AG08396 (cell line): ENCODE measurements at places on chromosomes 3 and 15.

DNA sequence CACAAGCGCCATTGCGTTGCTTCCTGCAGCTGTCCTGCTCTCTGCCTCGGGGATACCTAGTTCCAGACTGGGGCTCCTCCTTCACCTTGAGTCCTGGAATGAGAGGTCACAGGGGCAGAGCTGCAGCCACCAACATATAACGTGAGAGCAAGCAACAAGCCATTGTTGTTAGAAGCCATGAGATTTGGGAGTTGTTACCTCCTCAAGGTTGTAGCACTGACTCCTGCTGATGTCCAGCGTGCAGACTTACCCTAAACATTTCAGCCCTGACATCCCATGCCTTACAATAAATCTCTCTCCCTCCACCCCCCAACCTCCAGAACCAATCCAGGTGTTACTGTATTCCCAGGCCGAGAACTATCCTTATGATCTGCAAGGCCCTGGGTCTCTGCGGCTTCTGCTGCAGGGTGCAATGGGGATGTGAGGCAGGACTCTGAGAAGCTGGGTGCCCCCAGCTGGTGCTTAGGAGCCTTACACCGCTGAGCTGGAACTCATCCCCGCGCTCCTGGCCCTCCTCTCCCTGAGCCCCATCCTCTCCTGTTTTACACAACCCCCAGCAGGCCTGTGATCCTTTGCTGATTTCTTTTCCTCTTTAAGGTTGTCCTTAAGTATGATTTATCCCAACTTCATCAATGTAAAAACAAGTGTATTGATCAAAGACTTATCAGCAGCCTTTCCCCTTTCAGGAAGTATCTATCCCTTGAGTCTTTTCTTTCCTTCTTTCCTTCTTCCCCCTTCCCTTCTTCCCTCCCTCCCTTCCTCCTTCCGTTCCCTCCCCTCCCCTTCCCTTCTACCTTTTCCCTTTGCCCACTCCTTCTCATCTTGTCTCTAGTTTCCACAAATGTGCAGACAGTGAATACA is 84.2 kb upstream of the ABHD2 start:
- peak; percentile 72 for DNase-seq

DNA sequence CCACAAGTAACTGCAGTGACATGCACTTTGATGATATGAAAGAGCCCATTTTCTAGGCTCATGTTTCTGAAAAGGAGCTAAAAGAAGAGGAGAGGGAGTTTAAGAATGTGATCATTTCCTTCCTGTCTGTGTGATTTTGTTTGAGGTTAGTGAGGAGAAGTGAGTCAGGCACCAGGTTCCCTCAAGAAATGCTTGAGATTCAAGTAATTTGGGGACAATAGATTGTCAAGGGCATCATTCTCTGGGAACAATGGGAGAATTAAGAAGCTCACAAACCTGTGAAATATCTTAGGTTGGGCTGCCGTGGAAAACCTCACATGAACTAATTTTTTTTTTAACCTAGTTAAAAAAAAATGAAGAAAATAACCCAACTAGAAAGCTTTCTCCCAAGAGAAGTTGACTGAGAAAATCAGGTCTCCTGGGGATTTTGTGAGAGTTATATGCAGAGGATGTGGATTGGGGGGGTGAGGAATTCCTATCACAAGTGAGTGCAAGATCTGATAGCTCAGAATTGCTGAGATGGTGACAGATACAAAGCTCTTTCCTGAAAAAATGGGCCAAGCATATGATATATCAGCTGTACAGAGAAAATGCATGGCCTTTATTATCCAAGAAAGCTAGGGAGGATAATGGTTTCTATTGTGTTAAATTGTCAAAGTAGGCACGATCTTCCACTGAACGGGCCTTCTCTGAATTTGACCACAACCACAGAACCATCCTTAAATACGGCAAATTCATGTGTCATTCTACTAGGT is 203.3 kb downstream of the FEZF2 start:
- no peak for DNase-seq

DNA sequence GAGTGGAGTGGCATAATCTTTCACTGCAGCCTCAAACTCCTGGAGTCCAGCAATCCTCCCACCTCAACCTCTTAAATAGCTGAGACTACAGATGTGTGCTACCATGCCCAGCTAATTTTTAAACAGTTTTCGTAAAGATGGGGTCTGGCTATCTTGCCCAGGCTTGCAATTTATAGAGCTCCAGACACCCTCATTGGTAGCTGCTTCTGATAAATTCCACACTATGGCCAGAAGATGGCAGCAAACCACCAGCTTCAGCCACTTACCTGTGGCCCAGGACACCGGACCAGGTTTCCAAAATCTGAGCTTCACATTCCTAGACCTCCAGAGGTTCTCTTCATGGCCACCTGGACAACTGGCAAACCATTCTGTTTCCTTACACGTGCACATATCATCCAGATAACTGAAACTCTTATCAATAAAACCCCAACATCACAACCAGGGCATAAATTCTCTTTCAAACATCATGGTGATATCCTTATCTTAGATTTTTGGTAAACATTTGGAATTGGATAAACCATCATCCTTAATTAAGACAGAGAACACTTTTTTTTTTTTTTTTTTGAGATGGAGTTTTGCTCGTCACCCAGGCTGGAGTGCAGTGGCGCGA is 28.9 kb downstream of the FBXW12 start:
- peak; percentile 62 for DNase-seq

DNA sequence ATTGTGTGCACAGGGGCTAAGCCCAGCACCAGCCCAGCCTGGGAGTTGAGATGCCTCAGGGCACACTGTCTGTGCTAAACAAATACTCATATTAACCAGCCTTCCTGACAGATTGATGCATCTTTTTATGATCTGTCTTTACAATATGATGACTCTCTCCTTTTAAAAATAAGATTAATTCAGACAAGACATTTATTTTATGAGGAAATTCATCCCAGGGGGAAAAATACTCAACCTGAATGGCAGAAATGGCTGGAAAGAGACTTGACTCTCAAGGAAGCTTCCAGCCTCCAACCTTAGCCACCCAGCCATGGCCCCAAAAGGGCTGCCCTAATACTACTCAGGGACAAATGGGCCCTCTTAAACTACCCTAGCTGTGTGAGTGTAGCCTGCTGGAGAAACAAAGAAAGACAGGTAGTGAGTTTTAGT is 46.9 kb downstream of the NOX5 start:
- DNase-seq = no peak

DNA sequence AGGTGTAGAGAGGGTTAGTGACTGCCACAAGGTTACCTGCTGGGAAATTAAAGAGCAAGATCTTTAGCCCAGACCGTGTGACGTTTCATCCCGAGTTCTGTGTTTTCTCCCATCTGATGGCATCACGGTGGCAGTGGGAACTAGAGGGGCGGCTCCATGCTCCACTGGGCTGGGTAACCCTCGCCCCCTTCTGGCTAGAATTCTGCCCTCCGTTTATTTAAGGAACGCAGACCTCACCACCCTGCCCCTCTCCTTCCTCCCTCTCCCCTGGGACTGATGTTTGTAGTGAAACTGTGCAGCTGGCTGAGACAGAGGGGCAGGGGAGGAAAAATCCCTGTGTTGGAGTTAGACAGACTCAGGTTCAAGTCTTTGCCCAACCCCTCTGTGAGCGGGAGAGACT is 65.6 kb downstream of the ITGA11 start:
- no peak for DNase-seq

DNA sequence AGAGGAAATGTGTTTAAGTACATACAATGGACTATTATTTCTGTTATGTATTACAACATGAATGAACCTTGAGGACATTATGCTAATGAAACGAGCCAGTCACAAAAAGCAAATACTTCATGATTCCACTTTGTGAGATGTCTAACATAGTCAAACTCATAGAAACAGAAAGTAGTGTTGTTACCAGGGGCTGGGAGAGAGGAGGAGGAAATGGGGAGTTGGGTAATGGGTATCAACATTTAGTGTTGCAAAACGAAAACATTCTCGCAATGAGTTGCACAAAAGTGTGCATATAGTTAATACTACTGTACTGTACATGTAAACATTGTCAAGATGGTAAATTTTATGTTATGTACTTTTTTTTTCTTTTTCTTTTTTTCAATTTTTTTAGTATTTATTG is 194.3 kb downstream of the IL5RA start:
- DNase-seq = no peak

- DNase-seq = no peak
Observed at GRCh38 chr15:51936105-51936478, 35.5 kb downstream of the LEO1 start.

GRCh38 chr3:113628316-113628715 is 68.1 kb downstream of the USF3 start:
- no peak for DNase-seq

GRCh38 chr3:3618623-3619022 is 180.6 kb upstream of the LRRN1 start:
- no peak for DNase-seq

DNA sequence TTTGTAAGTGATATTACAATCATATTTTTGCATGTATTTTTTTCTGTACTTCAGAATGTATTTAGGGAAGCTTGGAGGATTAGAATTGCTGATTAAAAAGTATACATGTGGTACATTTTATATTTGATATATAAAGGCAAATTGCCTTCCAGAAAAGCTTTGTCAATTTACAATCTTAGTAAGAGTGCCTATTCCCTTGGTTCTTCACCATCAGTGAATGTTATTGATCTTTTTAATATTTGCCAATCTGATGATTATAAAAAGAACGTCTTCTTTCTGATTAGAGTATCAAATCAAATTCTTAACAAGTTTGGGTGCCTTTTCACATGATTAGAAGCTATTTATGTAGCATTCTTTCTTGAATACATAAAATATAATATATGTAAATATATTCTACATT is 9.1 kb downstream of the WDR49 start:
- no peak for DNase-seq

DNA sequence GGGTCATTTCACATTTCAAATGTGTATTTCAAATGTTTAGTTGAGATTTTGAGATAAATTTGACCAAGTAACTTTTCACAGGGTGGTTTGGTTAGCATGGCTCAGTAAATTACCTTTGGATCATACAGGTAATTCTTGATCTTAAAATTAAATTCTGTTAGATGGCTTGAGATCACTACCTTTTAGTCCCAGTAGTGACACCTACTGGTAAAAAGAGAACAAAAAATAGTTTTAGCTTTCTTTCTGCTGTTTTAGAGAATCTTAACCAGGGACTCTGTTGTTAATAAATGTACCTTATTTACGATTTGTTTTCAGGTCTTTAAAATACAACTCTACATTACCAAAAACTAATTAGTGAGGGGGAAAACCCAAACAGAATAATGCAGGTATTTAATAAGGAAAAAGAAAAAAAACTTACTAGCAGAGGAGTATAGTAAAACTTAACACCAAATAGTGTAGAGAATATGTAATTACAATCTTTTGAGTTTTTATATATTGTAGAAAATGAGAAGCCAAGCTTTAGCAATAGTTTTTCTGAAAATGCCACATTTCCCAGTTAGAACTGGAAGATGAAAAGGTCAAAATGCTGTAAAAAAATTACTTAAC is 620.3 kb upstream of the AGTR1 start:
- DNase-seq = peak; percentile 12

DNA sequence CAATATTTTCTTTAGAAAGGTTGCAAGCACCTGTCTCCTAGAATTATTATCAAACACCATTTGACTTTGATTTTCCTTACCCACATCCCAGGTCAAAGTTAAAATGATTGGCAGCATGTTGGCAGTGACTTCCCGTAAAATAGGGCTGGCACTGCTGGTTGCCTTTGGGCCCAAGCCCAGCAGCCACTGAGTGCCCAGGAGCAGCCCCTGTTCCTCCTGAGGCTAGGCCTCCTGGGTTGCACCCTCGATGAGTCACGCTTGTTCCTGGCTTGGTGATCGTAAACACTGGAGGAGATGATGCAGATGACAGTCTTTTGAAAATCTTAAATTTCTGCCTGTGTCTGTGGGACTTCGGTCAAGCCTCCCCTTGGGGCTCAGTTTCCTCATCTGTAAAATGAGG is 290.0 kb downstream of the TLE3 start:
- DNase-seq = no peak

DNA sequence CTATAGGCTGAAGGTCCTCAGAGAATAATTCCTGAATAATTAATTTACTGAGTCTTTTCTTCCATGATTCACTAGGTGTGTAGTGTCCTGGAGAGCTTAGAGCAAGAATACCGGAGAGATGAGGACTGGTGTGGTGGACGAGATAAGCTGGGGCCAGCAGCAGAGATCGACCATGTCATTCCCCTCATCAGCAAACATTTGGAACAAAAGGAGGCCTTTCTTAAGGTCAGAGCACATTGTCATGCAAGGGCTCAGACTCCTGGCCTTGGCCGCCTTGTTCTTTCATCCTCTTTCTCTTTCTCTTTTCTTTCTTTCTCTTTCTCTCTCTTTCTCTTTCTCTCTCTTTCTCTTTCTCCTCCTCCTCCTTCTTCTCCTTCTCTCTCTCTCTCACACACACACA is 291.4 kb upstream of the UMPS start:
- DNase-seq = no peak

- DNase-seq = peak; percentile 83
Observed at GRCh38 chr15:24954783-24955530, at the start of the genes SNRPN and SNURF. SNRPN (plus strand) TSS chr15:24954987; CDS start chr15:24974454, 19,467 bp downstream. SNURF (plus strand) TSS chr15:24954987; CDS start chr15:24955049, 62 bp downstream.

DNA sequence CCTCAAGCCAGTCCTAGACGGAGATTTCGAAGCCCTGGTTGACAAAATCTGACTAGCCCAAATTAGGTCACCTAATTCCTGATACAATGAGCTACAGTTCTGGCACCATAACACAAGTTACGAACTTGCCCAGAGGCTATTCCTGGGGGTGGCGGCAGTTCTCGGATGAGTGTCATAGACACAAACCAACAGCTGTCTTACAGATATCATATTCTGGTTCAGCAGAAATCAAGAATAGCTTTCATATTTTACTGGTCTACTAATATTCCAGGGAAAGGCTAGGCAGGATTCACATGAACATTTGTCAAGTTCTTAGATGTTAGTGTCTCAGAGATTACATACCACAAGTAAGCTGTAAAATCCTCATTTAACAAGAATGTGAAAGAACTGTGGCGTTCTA is 8.8 kb downstream of the ANAPC13 start:
- no peak for DNase-seq

GRCh38 chr3:177201700-177202397 is 4.6 kb upstream of the TBL1XR1 start:
- DNase-seq = no peak

DNA sequence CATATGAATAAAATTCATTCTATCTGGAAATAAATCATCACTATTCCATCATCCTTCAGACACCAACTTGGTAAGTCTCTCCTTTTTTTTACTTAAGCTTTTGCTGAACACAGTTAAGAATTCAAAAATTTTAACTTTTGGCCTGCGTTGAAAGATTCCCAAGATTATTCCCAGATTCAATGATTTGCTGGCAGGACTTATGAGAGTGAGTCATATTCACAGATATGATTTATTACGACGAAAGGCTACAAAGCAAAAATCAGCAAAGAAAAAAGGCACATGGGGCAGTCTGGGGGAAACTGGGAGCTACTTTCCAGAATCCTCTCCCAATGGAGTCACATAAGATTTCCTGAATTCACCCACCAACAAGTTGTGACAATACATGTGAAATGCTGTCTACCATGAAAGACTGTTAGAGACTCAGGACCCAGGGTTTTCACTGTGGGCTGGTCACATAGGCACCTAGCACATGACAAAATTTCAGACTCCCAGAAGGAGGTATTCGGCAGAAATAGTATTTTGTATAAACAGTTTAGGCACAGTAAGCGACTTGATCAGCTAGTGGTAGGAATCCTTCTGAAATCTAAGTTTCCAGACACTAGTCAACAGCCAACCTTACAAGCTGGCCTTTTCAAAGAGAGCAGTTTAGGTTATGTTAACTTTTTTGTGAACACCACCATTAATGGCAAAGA is 82.1 kb downstream of the DLG1 start:
- peak; percentile 9 for DNase-seq

GRCh38 chr15:83721981-83722380 is 68.1 kb downstream of the ADAMTSL3 start:
- no peak for DNase-seq
